ENCODE measurements at places on chromosomes 4 and X. TPM values are rescaled to one million over a fixed set of nuclear protein-coding genes. Genes with fewer than 3 reads are reported as not detected.

DNA sequence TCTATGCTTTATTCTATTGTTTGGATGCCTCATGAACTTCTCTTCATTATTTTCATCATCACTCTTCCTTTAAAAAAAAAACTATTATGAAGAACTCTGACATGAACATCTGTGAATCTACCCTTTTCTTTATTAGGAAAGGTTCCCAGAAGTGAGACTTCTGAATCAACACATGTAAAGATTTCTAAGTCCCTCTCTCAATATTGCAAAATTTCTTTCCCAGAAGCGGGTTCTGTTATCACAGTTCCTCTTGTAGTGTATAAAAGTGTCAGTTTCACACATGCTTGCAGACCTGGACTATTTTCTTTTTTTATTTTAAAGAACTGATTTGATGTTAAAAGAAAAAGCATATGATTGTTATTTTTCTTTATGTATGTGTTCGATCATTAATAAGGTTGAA is 330.8 kb upstream of the KLF3 start:
- DNase-seq: no peak

DNA sequence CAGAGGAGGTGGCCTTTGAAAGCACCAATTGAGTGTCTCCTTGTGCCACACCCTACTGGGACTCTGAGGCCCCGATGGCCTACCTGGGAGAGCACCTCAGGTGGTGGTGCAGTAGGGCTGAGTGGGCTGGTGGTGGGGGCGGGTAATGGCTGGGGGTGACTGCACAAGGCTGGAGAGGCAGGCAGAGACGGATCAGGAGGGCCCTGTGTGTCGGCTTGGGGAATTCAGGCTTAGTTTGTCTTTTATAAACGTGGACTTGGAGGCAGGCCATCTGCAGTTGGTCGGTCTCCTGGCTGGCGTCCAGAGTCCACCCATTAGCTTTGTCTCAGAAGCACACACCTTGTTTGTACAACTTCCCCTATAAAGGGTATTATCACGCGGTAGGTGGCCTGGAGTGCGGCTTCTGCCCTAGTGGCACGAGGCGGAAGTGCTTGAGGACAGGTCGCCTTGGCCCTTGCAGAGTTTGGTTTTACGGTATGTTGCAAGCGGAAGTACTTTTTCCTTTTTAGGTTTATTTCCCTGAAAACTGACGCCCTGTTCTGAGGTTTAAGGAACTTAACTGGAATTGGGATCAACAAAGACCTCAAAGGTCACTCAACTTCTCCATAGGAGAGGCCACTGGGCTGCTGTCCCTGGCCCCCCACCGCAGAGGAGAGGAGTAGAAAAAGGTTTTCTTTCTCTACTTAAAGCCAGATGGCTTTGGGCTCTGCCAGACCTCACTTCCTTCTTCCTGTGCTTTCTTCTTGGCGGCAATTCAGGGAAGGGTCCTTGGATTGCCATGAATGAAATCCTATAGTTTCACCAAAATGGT is 8.0 kb downstream of the TBC1D14 start:
- peak; percentile 88 for DNase-seq

GRCh38 chrX:136714626-136715599 is 65.8 kb downstream of the ARHGEF6 start:
- DNase-seq: no peak

- DNase-seq: peak; percentile 58
These were observed 127.1 kb downstream of the RBM46 start for GRCh38 chr4:154908168-154908567.

DNA sequence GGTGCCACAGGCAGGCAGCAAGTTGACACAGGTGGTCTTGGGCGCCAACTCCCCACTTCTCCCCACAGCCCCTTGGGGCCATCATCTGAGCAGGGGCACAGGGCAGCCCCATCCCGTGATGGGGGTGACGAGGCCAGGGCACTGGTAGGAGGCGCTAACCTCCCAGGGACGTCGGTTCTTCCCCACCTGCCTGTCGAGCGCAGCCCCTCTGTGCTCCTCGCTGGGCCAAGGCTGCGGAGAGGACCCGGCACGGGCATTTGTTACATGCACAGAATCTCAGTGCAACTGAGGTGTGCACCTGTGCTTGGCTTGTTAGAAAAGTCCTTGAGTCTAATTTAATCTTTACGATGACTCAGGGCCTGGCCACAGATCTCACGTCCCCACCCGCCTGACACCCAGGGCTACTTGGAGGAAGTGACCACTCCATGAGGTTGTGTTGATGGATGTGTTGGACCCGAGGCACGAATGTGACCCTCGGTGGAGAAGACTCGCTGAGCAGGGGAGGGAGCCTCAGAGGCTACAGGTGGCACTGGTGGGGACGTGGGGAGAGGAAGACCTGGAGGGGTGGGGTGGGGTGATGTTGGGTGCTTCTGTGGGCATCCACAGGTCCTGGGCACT is 3.1 kb upstream of the SH3TC1 start:
- DNase-seq: no peak

The HMGN5 gene
- 1.7 TPM for total RNA-seq

The RAB9B gene
- not detected for total RNA-seq

- DNase-seq: peak; percentile 49
These were observed 37.8 kb downstream of the TBC1D9 start for GRCh38 chr4:140718241-140718952.

The ZNF711 gene
- not detected for total RNA-seq

The GYPE gene
- total RNA-seq: not detected

GRCh38 chr4:92235731-92236130 is 68.0 kb upstream of the GRID2 start:
- no peak for DNase-seq

GRCh38 chr4:59698041-59698440 is 1502.1 kb upstream of the ADGRL3 start:
- no peak for DNase-seq

GRCh38 chr4:137819964-137820383 is 287.7 kb upstream of the PCDH18 start:
- DNase-seq: peak; percentile 23

DNA sequence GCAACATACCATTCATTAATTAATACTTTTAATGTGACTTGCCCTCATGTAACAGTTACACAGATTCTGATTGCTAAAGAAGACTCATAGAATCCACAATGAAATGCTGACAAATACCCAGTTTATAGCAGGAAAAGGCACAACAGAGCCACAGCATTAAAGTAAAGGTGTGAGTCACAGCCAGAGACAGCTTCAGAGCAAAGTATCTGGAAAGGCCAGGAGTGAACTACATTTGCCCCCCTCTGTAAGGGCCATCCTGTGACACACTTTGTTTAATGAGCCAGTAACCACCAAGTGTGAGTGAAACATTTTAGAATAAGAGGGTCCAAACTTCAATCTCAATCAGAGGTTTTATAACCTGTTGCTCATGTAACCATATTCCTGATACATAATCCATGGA is 133.8 kb upstream of the TACR3 start:
- no peak for DNase-seq

The STEEP1 gene
- total RNA-seq: 62.4 TPM

- no peak for DNase-seq
These were observed 11.8 kb downstream of the SUPT20HL1 start for GRCh38 chrX:24372021-24372763.

The PF4V1 gene
- not detected for total RNA-seq

DNA sequence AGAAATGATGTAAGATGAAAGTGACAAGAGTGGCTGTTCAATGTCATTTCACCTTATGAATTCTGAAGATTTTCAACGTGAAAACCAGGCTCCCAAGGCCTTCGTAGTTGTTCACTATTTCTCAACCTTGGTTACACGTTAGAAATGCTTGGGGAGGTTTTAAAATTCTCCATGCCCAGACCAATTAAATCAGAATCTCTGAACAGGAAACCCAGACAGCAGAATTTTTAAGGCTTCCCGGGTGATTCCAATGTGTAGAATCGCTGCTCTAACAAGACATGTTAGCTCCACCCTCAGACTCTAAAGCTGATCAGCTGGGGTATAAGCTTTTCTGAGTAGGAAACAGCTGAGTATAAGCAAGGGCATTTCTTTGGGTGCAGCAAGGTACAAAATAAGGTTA is 160.4 kb upstream of the TET2 start:
- DNase-seq: no peak

The DMRTC1 gene
- total RNA-seq: not detected

The LIMCH1 gene
- 241 TPM for total RNA-seq

DNA sequence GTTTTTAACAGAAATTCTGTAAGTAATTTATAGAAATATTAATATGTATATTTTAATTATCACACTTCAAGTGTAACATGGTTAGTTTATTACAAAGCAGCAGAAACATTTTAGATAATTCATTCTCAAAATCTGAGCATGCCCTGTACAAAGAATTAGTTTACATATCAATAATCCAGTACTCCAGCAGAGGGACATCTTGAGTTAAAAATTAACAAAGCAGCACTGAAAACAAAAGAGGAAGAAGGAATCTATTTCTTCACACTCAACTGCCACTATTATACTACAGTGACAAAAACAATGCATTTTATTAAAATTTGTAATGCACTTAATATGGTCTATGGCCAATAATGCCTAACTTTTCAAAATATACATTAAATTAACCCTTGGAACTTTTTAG is 179.1 kb upstream of the KLHL4 start:
- DNase-seq: peak; percentile 35

The FOXR2 gene
- total RNA-seq: not detected

- no peak for DNase-seq
These were observed 4.3 kb downstream of the KLHL5 start for GRCh38 chr4:39066371-39066770.

The KIAA1210 gene
- total RNA-seq: not detected

DNA sequence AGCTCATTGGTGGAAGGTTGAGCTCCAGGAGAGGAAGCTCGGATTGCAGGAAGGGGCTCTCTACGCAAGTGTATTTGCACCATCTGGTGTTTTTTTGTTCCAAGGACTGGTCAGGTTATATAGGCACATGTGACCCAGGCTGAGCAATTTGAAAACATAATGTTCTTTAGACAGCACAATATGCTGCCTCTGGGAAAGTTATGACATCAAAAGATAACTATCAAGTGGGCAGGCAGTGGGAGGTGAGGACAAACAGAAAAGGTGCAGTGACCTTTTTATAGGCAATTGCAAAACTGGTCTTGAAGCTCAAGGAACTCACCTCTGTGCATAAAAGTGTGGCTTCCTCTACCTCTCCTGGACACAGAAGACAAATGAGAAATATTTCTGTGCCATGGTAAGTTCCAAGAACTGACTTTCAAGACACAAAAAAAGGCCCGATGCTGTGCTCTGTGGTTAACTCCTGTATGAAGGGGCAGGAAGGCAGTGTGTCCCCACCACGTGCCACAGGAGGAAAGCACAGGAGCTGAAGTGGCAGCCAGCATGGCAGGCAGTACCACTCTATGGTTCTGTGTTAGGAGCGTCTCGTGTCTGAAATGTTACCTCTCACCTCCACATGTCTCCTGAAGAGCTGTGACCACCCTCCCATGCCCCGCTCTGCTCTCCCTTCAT is 128.6 kb downstream of the SHROOM3 start:
- DNase-seq: no peak

GRCh38 chr4:86848732-86849619 is at the start of gene SLC10A6:
Gene SLC10A6, minus strand, starts transcription at chr4:86849384. Its CDS starts 269 bp downstream, at chr4:86849115.
- DNase-seq: no peak

DNA sequence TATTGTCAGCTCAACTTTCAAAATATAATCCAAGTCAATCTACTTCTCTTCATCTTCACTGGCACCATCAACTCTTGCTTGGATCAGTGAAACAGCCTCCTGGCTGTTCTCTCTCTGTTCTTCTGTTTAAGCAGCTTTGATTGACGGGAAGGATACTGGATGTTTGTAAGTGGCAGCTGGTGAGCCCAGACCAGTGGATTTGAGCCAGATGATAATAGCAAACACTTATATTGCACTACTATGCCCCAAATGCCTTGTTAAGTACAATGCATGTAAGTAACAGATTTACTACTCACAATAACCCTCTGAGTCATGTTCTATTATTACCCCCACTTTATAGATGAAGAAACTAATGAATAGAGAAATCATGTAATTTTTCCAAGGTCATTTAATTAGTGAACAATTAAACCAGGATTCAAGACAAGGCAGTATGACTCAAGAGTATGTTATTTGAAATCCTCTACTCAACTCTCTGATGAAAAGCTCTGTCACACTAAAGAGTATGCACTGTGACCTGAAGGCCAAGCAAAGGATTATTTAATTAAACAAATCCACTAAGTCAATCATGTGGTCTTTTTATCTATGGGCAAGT is 44.8 kb downstream of the SPANXN3 start:
- DNase-seq: peak; percentile 66

DNA sequence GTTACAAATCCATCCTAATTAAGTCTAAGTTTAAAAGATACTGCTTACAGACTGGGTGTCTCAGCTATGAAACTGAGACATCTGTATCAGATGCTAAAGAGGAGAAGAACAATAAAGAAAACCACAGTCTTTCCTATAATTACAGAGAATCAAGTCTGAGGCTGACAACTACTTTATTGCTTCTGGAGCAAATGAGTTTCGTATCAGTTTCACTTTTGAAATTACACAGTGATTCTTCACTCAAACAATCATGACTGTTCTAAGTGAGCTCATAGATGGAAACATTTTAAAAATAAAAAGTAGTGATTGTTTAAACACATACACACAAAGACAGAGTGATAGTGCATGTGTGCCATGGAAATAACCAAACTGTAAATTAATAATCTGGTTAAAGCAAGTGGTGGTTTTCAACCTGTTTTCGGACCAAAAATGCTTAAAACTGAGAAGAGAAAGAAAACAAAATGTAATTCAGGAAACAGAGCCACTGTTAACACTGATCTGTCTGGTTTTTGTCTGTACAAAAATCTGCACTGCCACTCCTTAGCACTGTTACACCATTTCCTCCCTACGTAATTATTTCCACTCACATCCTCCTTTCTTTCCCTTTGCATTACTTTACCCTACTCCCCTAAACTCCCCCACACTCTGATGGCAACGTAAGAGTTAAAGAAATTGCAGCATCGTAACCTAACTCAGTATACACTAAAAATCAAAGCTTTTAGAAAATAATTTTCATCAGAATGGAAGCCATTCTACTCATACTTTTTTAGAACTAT is 12.5 kb downstream of the RFC1 start:
- DNase-seq: no peak

DNA sequence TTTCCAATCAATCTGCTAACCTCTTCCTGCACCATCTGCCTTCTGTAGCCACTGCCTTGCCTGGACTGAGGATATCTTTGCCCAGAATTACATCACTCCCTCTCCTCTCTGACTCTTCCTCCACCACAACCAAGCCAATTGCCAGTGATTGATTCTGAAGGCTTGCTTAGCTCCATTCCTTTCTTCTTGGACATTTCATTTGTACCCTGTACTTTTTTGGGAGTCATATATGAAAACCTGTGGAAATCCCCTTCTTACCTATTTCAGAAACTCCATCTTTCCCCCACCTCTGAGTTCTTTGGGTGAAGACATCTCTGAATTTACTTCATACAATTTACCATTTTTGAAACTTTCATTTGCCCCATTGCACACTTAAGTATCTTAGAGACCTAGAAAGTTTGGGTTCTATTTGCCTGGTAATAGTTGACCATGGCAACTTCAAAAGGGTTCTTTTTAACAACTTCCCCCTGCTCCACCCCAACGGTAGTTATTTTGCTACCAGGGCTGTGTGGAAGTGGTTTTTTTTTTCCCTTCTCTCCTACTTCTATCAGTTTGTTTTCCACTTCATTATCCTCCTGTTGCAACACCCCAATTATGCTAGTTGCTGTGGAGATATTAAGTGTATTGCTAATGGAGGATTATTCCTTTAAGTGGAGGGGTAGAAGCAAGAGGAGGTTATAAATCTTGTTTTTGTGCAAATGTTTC is 14.3 kb downstream of the SGMS2 start:
- DNase-seq: no peak

The HSFX2 gene
- total RNA-seq: not detected

Data from Caki2 (cell line).